ENCODE measurements at places on chromosomes 7 and 10. TPM values are rescaled to one million over a fixed set of nuclear protein-coding genes. Genes with fewer than 3 reads are reported as not detected.

The GHRHR gene
- not detected for total RNA-seq

The BTBD16 gene
- not detected for total RNA-seq

The COL17A1 gene
- total RNA-seq = 0.23 TPM

The ZNF727 gene
- total RNA-seq = not detected

The BAIAP2L1 gene
- 11.1 TPM for total RNA-seq

The PTF1A gene
- total RNA-seq = not detected

The SLIT1 gene
- 0.11 TPM for total RNA-seq

The EBF3 gene
- total RNA-seq = 3.4 TPM

The KLLN gene
- total RNA-seq = not detected

The PPP1R3A gene
- not detected for total RNA-seq
